ENCODE measurements at places on chromosomes 11 and 22.

DNA sequence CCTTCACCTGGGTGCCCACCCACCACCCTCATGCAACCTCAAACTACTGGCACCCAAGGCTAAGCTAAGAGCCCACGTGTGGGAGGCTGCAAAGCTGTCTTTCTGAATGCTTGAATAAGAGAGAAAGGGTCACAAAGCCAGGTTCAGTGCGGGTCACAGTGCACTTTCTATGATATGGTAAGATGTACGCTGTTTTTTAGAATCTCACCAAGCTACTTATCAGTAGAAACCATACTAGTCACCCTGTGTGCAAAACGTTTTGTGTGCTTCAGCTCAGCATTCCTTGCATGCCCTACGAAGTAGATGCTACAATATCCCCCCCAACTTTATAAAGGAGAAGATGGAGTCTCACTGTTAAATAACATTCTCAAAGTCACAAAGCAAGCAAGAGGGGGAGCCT is 14.9 kb downstream of the P2RX3 start:
- DNase-seq = no peak

- DNase-seq = no peak
Measured at GRCh38 chr11:44759743-44760476, 33.1 kb downstream of the TSPAN18 start.

DNA sequence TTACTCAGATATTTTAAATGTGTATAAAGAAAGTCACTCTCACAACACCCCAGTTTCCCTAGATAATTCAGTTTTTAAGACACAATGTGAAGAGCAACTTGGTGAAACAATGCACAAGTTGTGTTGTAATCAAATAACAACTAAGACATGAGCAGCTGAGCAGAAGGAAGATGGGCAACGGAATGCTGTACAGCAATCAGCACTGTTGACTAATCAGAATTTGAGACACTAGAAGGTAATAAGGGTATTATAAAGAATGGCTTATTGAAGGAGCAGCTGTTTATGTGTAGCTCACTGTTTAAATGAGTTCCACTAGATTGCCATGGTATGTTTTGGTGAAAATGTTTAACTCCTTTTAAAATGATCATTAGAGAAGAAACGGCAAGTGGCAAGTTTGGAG is 60.1 kb downstream of the SOX6 start:
- DNase-seq = no peak

DNA sequence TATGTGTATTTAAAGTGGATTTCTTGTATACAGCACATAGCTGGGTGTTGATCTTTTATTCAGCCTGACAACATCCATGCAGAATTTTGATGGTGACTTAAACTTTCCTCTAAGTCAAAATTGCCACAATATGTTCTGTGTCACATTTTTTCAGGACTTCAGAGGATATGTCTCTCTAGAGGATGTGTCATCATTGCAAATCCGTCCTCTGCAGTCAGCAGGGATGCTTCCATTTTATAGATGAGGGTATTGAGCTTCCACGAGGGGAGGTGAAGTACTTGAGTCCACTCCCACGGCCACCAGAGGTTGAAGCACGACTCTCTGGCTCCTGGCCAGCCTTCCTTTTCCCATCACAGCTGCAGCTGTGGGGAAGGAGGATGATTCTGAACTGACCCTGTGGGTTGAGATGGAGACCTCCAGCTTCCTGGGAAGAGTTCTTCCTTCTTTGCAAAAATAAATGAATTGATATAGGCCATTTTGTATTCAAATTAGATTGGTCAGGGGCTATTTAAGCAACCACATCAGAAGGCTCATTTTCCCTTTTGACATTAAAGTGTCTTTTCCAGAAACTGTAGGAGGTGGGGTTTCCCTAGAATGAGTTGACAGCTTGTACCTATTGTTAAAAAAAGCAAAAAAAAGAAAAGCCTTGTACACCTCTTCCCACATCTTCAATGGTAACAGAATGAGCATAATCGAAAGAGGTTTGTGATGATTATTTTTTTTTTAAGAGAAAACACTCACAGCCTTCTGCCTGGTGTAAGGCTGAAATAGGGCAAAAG is 55.2 kb upstream of the MYEOV start:
- no peak for DNase-seq
